ENCODE measurements at places on chromosomes 7 and 10. TPM values are rescaled to one million over a fixed set of nuclear protein-coding genes. Genes with fewer than 3 reads are reported as not detected.

Gene LDB3
- total RNA-seq: under 0.01 TPM

DNA sequence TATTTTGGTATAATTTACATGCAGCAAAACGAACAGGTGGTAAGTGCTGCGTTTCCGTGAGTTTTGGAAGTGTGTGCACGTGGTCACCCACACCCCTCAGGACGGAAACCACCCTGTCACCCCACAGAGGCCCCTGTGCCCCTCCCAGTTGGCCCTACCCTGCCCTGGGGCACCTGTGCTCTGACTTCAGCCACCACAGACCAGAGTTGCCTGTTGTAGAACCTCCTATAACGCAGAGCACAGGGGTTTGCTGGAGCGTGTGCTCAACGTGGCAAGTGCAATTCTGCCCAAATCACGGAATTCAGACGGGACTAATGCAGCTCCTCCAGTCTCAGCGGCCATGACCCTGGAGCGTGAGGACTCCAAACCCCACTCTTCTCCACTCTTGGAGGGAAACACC lies 9.6 kb upstream of the CFAP46 start:
- DNase-seq: no peak

DNA sequence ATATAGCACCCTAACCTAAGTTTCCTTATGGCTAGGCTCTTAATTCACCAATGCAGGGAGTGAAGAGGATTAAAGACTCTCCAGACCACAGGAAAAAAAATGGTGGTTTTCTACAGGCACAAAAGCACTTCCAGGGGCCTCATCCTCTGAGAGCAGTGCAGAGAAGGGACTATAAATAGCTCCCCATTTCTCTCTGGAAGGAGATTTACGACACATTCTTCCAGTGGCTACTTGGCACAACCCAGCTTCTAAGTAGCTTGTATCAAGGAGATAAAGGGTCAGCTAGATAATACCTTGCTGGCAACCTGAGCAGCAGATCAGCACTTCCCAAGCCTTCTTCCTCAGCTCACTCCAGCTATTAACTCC lies 73.5 kb downstream of the CRPPA start:
- DNase-seq: no peak

Gene NPSR1
- total RNA-seq: not detected

Gene GIMAP6
- total RNA-seq: not detected

All from bronchial epithelial cell (primary cell).